ENCODE measurements at places on chromosomes 7 and 10.
A peak's percentile ranks its signal among the peaks of the same experiment; 100 is the strongest.

DNA sequence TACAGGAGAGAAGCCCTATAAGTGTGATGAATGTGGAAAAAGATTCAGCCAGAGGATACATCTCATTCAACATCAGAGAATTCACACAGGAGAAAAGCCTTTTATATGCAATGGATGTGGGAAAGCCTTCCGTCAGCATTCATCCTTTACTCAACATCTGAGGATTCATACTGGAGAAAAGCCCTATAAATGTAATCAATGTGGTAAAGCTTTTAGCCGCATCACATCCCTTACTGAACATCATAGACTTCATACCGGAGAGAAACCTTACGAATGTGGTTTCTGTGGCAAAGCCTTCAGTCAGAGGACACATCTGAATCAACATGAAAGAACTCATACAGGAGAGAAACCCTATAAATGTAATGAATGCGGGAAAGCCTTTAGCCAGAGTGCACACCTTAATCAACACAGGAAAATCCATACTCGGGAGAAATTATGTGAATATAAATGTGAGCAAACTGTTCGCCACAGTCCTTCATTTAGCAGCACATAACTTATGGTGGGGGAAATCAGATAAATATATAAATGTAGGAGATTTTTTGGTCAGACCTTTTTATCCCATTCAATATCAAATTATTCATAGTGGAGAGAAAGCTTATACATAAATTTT is 12.1 kb upstream of the MRPS17 start:
- no peak for DNase-seq

- DNase-seq, result peak; percentile 60
Measured at GRCh38 chr7:131235489-131236317, 92.0 kb upstream of the MKLN1 start.

DNA sequence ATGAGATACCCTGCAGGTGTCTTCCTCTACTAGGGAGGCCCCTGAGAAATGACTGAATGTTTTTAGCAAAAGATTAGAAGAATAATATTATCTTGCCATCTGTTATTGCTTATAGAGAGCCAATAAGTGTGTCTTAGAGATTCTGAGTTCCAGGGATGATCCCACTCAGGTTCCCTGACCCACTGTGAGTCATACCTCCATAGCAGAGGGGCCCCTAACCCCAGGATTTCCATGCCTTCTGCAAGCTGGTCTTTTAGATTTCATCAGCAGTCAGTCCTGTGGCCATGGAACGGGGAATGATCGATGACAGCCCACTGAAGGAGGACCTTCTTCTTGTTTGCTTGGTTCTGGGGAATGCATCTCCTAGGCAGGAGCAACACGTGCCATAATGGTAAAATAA is 333.4 kb downstream of the KCNMA1 start:
- no peak for DNase-seq

DNA sequence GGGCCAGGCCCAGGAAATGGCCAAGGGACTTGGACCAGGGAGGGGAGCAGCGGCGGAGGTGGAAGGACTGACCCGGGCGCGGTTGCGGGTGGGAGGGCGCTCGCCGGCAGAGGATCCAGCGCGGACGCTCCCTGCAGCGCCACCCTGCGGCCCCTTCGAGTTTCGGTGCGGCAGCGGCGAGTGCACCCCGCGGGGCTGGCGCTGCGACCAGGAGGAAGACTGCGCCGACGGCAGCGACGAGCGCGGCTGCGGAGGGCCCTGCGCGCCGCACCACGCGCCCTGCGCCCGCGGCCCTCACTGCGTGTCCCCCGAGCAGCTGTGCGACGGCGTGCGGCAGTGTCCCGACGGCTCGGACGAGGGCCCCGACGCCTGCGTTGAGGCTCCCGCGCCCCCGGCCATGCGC is 16.8 kb upstream of the ZNF467 start:
- DNase-seq, result no peak

- DNase-seq, result no peak
Measured at GRCh38 chr7:151242159-151243044, 6.1 kb downstream of the SMARCD3 start.

DNA sequence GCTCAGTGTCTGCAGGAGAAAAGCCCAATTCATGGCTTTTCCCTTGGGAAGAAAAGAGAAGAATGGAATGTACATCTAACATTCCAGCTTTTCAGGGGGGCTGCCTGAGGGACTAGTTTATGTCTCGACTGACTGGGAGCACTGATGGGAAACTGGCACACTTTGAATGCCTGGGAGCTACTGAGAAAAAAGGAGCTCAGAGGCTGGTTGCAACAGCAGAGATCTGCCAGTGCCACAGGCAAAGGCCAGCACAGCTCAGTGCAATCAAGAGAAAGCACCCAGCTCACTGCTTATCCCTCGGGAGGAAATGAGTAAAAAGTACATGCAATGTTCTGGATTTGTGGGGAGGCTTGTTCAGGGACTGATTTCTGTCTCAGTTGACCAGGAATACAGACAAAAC is 226.2 kb downstream of the COBL start:
- DNase-seq, result no peak

DNA sequence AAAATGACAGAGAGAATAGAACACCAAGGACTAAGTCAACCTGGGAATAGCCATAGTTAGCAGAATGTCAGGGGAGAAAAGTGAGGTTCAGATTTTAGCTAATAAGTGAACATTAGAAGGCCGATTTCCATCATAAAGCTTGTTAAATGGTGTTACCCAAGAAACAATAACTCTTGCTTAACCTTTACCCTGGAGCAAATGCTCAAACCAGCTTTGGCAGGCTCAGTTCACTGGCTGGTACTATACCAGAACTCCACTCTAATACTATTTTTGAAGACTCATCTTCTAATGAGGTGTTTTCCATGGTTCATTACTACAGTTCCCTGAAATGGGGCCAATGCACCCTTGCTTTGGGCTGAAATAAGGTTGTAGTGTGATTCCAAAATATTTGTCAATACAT is 61.3 kb downstream of the RNLS start:
- no peak for DNase-seq

- DNase-seq, result no peak
Measured at GRCh38 chr10:34343764-34344163, 471.3 kb downstream of the PARD3 start.

DNA sequence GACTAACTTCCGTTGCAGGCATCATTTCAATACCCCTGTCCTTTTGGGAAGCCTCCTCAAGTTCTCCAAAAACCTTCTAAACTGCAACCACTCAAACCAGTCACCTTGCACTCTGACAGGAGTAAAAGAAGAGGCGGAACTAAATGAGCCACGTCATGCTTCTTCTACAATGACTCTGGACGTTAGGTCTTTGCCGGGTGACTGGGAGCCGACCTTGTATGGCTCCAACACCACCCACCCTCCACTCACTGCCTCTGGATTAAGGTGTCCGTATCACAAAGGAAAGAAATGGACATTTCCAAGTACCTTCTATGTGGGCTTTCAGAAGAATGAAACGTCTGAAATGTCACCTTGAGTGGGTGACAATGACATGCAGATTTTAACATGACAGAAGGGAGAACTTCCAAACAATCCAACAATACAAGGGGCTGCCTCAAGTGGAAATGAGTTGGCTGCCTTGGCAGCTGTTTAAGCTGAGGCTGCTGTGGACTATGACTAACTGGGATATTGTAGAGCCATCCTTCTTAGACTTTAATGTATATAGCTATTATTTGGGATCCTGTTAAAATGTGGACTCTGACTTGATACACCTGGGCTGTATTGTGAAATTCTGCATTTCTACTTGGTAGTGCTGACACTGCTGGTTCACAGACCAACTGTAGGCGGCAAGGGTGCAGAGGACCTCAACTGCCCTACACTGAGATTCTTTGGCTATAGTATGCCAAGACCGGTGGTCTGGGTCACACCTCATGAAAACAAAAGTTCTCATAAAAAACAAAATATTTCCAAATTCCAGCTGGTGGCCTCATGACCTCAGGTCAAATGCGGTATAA is 33.8 kb upstream of the PDLIM1 start:
- DNase-seq, result no peak

DNA sequence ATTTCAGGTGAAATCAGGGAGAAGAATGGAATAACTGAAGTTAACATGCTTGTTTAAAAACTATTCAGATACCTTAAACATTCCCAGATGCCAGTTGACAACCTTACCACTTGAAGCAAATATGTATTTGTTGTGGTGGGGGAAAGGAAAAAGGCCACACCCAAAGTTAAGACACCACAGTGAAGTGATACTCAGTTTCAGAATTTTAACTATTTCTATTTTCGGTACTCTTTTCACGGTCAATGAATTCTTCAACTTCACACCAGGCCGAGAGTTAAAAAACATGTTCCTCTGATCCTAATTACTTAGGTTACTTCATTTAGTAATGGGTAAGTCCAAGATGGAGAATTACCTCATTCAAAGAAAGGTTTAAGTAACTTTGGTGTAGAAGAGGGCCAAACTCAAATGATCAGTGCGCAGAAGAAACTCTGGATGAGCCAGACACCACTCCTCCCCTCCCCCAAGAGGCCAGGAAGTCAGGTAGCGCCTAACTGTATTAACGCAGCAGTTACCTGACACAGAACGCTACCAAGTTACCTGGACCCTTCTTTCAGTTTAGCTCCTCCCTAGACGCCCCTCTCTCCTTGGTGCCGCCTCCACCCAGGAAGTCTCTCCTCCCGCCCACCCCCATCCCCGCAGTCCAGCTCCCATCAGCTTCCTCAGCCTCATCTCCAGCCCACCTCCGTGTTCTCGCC is 700 bp downstream of the MTPN start:
- DNase-seq, result no peak

DNA sequence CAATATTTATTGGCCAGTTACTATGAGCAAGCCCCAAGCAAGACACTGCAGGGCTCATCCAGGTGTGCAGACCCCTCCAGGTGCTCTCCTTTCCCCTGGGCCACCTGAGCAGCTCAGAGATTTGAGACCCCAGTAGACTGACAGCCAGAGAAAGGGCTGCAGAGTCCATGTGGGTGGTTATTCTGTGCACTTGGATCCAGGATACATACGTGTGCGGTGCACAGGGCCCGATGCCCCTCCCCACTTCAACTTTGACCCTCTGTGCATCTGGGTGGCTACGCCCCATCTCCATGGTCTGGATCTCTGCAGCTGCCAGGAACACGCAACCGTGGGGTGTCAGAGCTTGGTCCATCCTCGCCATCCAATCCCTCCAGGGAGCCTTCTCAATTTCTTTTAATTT is 72.9 kb downstream of the MKI67 start:
- no peak for DNase-seq

DNA sequence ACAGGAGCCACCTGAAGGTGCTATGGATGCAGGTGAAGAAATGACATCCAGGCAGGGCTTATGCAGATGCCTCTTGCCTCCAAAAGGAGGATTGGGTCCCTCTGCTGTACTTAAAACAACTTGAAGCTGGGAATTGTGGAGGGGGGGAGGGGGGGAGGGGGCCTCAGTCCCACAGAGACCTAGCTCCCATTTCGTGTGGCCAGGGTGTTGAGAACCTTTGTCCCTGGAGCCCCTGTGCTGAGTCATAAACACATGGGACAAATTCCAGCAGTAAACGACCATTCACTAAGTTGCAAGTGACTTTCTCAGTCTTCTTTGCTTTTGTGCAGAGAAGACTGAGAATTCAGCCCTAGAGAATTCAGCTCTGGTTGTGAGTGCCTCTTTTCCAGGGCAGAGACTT is 96.5 kb upstream of the PODXL start:
- no peak for DNase-seq

GRCh38 chr10:4034907-4035598 is 250.0 kb upstream of the KLF6 start:
- no peak for DNase-seq

DNA sequence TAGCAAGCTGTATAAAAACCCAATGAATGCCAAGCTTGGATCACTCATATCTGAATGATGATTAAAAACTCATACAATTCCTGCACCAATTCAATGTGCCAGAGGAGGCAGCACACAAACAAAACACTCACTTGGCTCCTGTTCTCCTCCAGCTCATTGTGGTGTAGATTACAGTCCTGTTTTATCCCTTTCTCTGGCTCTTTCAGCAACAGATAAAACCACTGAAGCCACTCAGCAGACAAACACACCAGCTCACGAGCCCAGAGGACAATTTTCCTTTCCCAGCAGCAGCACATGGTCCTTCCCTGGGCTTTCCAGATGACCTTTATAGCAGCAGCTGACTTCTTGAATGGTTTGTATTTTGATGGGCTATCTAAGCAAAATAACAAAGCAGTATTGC is 107.3 kb upstream of the STARD3NL start:
- DNase-seq, result no peak

DNA sequence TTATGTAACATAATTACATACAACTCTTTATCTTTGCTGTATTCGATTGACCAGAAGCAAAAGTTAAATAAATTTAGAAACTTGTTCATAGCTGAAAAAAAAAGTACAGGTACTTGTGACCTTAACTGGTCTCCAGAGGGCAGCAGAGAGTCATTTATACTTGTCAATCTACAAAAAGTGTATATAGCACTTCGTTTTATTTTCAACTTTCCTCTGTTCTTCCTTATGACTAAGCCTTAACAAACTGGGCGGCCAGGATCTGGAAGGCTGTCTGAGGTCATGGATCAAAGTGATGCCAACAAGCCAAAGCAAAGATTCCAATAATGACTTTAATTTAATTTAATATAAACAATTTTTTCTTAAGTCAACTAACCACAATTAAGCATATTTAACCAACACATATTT is 29.8 kb downstream of the C10orf67 start:
- DNase-seq, result no peak

- no peak for DNase-seq
Measured at GRCh38 chr7:36766451-36766850, 42.2 kb upstream of the AOAH start.

DNA sequence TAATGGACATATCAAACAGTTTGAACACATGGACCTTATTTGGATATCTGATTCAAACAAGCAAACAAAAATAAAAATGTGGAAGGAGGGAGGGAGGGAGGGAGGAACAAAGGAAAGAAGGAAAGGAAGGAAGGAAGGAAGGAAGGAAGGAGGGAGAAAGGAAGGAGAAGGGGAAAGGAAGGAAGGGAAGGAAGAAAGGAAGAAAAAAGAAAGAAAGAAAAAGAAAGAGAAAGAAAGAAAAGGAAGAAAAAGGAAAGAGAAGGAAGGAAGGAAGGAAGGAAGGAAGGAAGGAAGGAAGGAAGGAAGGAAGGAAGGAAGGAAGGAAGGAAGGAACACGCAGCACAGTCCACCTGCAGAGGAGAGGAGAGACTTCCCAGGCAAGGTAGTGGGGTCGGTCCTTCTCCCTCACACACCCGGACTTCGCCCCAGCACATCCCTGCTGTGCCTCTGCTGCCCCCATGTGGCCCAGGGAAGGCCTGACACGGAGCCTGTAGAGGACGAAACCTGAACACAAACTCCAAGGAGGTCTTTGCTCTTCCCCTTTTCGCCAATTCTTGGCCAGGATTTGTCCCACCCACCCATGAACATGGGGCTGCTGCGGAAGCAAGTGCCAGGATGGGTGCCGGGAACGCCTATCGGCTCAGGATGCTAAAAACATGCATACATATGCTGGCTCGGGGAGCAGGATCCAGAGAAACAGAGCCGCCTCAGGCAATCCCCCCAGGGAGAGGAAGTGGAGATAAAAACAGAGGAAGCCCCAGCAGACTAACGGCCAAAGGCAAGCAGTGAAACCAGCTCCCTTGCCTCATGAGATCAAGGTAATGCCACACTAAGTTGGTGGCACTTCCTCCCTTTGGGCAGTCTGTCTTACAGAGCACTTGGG is 52.3 kb upstream of the DGKI start:
- DNase-seq, result peak; percentile 70

Measured in stimulated activated CD4-positive, alpha-beta T cell treated with anti-CD3 and anti-CD28 coated beads, Interleukin-1b, Interleukin-23, amount 100 ng/mL, for 4 hours (primary cell).